ENCODE measurements at places on chromosomes 5 and 9.

- ATAC-seq, result no peak
Observed at GRCh38 chr5:31217446-31217845, 24.0 kb downstream of the CDH6 start.

DNA sequence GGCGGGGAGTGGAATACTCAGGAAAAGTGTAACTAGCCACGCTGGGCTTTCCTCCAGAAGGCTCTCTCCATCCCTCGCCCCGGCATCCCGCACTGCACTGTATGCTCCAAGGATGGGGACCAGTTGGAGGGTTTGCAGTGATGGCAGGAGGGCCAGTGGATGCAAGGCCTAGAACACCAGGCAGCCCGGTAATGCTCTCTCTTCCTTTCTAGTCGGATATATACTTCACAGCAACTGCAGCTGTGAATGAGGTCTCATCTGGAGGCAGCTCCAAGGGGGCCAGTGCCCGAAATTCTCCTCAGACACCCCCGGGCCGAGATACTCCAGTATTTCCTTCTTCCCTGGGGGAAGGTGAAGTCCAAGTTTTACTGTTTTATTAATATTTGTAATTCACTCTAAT is 10.0 kb upstream of the SLC2A8 start:
- no peak for ATAC-seq

GRCh38 chr5:136276946-136277345 is 84.0 kb upstream of the SMIM32 start:
- ATAC-seq, result no peak

DNA sequence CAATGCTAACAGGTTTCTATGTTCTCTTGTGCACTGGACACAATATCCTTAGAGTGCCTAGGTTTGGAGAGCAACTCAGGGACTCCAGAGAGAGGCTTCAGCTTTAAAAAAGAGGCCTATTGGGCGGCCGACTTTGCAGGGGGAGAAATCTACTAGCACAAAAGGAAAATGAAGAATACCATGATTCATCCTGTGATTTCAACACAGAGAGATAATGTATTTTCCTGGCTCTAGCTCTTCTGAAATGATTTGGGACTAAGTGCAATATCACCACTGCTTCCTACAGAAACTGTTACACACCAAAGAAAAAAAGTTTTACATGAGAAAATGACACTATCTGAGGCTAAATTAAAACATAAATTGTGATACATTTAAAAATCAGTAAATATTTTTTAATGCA is 146.1 kb upstream of the TSLP start:
- no peak for ATAC-seq

- ATAC-seq, result no peak
Observed at GRCh38 chr9:98834386-98834785, 26.9 kb downstream of the GALNT12 start.

DNA sequence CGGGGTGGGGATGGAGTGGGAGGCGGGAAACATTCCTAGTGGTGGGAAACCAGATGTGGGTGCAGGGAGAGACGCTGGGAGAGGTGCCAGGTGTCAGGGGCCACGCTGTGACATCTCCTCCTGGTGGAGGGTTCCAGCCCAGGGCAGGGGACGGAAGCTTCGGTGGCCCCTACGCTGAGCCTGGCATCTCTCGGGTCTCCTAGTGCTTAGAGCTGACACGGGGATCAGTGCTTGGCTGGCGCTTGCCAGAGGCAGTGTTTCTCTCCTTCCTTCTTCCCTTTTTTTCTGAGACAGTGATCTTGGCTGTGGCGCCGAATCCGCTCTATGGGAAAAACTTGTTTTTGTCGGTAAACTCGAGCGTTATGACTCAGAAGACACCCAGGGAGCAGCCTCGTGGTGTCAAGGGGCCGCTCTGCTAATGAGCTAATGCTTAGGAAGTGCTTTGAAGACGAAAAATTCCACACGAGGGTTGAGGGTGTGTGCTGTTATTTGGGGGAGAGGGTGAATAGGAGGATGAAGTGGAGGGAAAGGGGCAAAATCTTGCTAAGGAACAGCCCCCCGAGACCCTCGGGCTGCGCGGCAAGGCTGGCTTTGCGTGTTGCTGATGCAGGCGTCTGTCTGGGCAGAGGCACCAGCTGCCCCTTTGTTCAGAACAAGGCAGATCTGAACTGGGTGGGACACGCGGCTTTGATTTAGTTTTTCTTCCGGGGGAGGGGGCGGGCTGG is 20.4 kb upstream of the IER5L start:
- no peak for ATAC-seq

GRCh38 chr5:146363161-146363874 is 24.7 kb downstream of the POU4F3 start:
- ATAC-seq, result peak; percentile 31

- no peak for ATAC-seq
Observed at GRCh38 chr5:159061179-159061796, 38.4 kb downstream of the EBF1 start.

- ATAC-seq, result peak; percentile 52
Observed at GRCh38 chr5:137075163-137075970, 423.8 kb downstream of the SPOCK1 start.

DNA sequence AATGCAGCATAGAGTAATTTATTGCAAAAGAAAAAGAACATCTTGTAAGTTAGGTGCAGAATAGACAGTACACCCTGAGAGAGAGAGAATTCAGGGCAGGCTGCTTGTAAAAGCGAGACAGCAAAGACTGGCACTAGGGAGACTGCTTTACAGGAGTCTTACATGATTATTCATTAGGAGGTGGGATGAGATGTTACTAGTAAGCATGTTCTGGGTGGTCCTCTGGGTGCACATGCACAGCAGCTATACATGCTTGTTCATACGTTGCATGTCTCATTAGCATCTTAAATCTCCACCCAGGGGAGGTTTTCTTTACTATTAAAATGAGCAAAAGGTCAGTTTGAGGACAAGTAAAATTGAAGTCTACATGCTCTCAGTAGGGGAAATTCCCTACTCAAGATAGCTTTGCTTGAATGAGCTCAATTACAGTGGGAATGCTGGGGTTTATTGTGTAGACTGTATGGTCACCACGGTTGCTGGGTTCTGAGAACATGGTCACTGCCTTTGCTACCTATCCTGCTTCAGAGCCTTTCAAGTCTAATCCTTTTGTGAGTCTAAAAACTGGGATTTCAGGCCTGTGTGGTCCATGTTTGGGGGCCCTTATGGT is 60.6 kb downstream of the RGS7BP start:
- ATAC-seq, result no peak

- ATAC-seq, result no peak
Observed at GRCh38 chr5:108688485-108688884, 59.2 kb upstream of the FER start.

DNA sequence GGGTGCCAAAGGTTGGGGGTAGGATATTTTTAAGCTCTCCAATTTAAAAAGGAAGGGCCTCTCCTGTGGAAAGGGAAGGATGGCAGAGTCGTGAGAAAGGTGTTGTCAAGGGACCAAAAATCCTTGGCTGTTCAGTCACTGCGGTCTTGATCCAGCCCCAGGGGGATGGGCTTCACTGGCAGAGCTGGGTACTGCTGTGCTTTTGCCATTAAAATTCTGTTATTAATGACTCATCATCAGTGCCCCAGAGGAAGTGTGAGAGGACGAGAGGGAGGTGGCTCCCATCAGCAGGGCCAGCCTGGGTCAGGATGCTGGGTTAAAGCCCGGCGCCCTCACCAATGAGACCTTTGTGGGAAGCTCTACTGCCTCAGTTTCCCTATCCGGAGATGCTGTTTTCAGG is 16.7 kb downstream of the PCDH12 start:
- no peak for ATAC-seq

- peak; percentile 43 for ATAC-seq
Observed at GRCh38 chr5:172144291-172144815, 43.7 kb downstream of the STK10 start.

GRCh38 chr5:1771149-1772065 is 28.2 kb downstream of the MRPL36 start:
- no peak for ATAC-seq

DNA sequence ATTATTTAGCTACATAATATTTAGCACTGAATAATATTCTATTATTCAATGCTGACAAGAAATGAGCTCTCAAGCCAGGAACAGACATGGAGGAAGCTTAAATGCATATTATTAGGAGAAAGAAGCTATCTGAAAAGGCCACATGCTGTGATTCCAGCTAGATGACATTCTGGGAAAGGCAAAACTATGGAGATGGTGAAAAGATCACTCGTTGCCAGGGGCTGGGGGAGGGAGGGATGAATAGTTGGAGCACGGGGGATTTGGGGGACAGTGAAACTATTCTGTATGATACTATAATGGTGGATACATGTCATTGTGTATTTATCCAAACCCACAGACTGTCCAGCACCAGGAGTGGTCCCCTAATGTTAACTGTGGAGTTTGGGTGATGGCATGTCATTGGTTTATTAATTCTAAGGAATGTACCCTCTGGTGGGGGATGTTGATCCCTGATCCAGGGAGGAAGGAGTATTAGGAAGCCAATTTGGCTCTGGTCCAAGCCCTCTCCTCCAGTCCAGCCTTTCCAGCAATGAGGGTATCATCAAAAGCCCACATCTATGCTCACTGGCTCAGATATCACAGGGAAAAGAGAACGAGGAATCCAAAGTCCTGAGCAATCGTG is 162.5 kb downstream of the COL23A1 start:
- no peak for ATAC-seq

DNA sequence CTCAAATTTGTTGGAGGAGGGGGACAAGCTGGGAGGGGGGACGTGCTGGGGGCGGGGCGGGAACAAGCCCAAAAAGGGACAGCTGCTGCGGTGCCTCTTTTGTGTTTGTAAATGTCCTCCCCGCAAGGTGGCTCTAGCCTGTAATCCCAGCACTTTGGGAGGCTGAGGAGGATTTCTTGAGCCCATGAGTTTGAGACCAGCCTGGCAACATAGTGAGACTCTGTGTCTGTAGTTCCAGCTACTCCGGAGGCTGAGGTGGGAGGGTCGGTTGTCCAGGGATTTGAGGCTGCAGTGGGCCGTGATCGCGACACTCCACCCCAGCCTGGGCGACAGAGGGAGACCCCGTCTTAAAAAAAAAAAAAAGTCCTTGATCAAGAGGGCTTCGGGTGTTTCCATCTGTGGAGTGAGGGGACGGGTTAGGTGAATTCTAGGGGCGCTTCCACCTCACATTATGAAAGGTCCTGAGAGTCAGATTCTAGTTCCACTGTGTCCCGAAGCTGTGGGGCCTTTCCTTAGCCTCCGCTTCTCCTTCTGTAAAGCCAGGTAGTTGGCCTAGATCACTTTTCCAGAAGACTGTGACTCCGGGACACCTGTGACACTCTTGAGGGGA is 779 bp upstream of the CTNNA1 start:
- no peak for ATAC-seq
